ENCODE measurements at places on chromosomes 2 and 18.

GRCh38 chr2:199443589-199444130, 14.1 kb downstream of the SATB2 start:
- no peak for DNase-seq

GRCh38 chr18:44841752-44842587, 161.3 kb downstream of the SETBP1 start:
- no peak for DNase-seq

DNA sequence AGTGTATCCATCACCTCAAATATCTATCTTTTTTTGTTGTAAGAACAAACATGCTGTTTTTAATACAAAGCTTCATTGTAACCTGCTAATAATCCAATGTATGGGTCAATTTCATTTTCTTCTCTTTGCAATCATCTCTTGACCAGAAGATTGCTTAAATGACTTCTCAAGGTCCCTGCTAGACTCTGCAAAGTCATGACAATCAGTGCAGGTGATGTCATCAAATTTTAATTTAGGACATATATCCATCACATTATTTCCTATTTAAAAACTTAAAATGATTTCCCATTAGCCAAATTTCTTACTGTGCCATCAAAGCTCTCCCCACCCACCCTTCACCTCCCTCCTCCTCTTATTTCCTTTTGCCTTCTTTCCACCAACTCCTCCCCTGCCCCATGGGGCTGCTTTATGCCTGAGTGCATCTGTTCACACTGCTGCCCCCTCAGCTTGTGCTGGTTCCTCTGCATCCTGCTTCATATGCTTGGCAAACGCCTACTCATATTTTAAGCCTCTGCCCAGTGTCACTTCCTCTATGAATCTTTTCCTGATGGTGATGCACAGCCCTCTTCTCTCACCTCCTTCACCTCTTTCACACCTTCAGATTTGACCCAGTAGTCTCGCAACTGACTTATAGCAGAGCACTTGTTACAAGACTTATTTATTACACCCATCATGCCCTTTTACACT, 20.3 kb downstream of the PLEK start:
- DNase-seq: no peak

DNA sequence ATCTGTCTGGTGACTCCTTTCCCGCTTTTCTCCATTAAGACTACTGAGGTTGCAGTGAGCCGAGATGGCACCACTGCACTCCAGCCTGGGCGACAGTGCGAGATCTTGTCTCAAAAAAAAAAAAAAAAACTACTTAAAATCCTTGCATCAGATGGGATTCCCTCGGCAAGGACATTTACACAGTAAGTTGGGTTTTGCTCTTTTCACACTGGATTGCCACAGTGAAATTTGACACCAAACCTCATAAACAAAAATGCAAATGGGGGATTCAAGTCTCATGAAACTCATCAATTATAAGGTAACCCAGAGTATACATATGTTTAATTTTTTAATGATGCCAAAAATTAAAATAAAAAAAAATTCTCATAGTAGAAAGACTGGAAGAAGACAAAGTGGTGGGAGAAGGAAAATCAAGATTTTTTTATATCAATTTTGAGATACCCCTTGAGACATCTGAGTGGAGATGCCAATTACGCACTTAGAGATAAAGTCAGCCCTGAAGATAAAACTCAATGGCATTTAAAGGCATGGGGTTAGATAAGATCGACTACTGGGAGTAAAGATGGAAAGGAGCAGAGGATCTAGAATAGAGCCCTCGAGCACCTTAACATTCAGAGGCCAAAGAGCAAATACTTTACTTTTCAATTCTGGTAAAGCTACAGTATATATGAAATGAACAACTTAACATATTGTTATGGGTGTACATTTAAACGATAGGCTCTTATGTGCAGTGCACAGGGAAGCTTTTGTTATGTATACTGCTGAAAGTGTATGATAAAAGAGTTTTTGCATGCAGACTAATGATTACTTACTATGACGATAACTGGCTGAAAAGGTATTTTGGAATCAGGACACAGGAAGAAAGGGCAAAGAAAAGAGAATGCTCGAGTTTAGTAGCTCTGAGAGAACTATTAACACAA, 37.6 kb downstream of the CHMP3 start:
- no peak for DNase-seq

GRCh38 chr2:217849154-217849975, 153.4 kb downstream of the TNS1 start:
- DNase-seq: no peak

- DNase-seq: no peak
Measured at GRCh38 chr2:7450188-7450832, 533.1 kb downstream of the RNF144A start.

GRCh38 chr2:110772383-110772755, 40.0 kb downstream of the ACOXL start:
- no peak for DNase-seq

DNA sequence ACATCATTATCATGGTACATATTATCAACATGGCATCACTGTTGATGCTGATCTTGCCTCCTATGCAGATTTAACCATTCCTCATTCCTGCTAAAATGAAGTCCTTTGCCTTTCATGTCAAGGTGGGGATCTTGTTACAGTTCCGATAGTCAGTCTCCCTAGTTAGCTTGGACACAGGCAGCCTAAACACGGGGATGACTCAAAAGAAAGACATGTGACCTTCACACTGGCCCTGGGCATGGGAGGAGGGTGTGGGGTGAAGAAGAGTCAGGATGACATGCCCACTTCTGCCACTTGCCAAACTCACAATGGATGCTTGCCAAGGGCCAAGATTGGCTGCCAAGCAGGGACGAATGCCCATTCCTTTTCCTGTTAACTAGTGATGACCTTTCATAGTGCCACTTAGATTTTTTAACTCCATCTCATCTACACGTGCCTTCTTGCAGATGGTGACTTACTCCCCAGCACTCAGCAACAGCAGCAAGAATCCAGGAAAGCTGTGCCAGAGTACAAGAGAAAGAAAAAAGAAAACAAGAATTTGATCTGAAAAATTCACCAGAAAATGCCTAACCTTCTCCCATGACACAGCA, 13.9 kb upstream of the SLC1A4 start:
- DNase-seq: no peak

DNA sequence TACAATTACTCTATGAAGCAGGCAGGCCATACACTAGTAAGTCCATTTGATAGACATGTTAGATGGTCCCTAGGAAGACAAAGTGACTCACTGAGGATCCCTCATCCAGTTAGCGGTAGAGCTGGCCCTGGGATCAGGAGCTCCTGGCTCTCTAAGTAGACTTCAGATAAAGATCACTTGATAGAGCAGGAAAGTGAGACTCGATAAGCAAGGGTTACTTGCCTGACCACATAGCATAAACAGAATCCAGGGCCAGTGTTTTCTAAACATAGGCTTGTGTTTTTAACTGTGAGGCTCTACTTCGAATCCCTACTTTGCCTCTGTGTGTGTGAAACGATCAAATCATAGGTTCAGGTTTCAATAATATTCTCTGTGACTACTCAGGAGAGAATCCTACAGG, 355.2 kb upstream of the TRIB2 start:
- DNase-seq: no peak

- DNase-seq: no peak
Measured at GRCh38 chr2:111668274-111668616, 215.7 kb downstream of the ANAPC1 start.

GRCh38 chr18:48836231-48836805, 114.4 kb downstream of the SMAD7 start:
- DNase-seq: no peak

GRCh38 chr2:2524348-2524941, 193.4 kb upstream of the MYT1L start:
- peak; percentile 25 for DNase-seq

GRCh38 chr18:48676756-48677368, 138.0 kb downstream of the CTIF start:
- peak; percentile 88 for DNase-seq

DNA sequence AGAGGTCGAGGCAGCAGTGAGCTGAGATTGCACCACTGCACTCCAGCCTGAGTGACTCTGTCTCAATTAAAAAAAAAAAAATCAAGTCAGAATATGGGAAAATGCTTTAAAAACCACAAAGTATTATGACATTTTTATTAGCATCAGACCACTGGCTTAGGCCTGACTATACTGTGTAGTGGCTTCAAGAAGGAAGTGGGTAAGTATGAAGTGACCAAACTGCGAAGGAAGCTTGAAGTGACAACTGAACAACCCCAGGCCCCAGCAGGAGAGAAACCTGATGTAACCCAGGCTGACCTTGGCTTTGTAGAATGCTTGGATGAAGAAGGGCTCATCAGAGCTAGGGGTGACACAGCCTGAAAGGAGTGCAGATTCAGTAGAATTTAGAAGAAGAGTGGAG, 21.4 kb upstream of the HAAO start:
- DNase-seq: no peak

DNA sequence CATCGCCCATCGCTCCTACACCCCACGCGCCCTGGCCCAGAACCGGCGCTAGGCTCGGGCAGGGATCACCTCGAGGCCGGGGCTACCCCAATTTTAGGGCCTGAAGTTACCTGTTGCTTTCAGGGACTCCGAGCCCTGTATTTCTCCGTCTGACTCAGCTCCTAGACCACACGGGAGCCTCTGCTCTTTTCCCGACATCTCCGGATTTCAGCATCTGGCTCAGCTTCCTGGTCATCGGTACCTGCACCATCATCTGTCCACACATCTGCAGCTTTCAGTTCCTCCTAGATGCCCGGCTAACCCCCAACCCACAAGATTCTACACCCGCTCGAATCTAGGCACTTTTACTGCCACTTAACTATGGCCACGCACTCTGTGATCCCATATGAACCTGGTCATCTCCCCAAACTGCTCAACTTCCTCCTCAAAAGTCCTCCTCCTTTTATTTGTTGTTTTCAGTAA, 12.1 kb upstream of the HMSD start:
- no peak for DNase-seq

GRCh38 chr2:97656129-97656755, 7.6 kb downstream of the ACTR1B start:
- no peak for DNase-seq

DNA sequence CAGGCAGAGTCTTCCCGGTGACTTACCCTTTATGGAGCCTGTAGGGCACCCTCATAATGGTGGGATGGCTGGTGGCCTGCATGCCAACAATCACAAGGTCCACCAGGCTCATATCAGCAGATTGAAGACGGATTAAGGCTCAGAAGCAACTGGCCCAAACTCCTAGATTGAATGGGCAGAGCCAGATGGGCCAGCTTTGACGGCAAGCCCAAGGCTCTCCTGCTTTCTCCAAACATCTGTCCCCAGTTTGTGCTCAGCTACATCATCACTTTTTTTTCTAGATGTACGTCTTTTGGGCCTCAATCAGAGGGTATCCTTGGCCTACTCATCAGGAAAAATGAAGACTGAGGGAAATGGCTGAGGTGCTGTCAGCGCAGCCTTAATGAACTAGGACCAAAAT, 114.6 kb downstream of the VIT start:
- DNase-seq: peak; percentile 58

DNA sequence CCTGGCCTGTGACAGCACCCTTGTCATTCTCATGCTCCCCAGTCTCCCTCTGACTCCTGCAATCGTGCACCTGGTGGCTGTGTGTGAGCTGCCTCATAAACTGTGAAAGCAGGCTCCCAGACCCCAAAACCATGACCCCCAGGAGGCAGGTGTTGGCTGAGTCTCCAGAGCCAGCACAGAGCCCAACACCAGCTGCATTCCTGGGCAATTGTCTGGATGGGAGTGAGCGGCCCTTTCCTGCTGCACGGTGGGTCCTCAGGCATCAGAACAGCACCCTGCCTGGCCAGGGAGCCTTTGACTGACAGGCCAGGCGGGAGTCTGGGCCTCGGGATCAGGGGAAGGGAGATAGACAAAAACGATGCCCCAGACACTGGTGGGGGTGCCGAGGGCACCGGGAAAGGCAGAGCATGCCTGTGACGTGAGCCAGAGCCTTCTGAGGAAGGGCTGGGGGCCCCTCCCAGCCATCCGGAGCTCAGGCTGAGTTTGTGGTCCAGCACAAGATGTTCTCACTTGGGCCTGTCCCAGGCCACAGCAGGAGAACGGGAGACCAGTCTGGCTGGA, 135.1 kb upstream of the GPC1 start:
- no peak for DNase-seq

- DNase-seq: no peak
Measured at GRCh38 chr2:95268211-95269035, 5.8 kb upstream of the PROM2 start.

- DNase-seq: no peak
Measured at GRCh38 chr2:149068996-149069888, 30.7 kb downstream of the LYPD6B start.

- no peak for DNase-seq
Measured at GRCh38 chr2:39487398-39488250, 50.5 kb upstream of the MAP4K3 start.

DNA sequence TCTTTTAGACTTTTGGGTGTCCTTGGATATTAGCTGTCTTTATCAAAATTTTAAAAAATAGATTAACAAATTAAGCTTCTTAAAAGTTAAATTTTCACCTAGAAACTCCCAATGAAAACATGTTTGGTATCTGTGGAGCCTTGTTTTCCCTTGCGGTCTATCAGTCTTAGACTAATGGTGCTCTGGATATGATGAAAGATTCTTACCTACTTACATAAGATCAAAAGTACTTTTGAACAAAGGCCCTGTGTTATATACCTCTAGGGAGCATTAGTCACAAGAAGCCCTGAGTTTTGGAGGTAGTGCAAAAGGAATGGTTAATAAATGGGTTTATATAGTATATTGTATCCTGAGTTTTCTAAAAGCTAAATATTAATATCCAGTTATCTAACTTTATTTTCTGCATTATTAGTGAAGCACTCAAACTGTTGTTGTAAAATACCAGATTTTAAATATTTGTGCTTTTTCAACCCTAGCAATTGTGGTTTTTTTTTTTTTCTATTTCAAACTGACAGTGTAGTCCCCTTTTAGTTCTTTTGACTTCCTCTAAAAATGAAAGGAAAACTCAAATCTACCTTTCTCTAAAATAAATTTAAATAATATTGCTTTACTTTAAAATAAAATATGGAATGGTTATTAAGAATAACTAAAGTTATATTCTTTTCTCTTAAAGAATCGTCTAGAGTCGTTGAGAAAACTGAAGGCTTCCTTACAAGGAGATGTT, 18.1 kb downstream of the NDC80 start:
- no peak for DNase-seq

GRCh38 chr2:45725731-45726130, 74.3 kb downstream of the PRKCE start:
- DNase-seq: no peak

DNA sequence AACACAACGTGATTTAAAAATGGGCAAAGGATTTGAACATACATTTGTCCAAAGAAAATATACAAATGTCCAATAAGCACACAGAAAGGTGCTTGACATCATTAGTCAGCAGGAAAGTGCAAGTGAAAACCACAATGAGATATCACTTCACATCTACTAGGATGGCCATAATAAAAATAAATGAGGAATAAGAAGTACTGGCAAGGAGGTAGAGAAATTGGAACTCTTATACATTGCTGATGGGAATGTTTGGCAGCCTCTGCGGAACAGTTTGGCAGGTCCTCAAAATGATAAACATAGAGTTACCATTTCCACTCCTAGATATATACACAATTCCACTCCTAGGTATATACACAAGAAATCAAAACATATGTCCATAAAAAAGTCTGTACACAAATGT, 51.0 kb upstream of the PGAP1 start:
- no peak for DNase-seq

Measured in WERI-Rb-1 (cell line).